K562 (cell line): ENCODE measurements at places on chromosomes 4 and X.

DNA sequence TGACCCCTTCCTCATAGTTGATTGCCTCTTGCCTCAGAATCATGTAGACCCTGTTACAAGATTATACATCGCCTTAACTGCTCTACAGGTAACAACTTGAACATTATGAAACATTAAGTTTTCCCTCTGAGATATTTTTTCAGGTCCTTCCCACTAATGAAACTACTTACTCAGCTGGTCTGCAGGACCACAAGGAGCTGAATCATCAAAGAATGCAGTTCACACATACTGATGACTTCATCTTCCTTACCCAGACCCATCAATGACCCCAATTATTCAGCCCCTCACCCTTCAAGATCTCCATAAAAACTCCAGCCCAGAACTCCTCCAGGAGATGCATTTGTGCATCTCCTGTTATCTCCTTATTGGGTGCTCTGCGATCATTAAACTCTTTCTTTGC lies 720.9 kb downstream of the RAPGEF2 start:
- no peak for DNase-seq

GRCh38 chr4:20159516-20159915 lies 92.2 kb upstream of the SLIT2 start:
- no peak for DNase-seq

- no peak for DNase-seq
These were observed 46.1 kb upstream of the LNX1 start for GRCh38 chr4:53637348-53637747.

- DNase-seq, result no peak
These were observed 9.0 kb downstream of the GK2 start for GRCh38 chr4:79399076-79399475.

DNA sequence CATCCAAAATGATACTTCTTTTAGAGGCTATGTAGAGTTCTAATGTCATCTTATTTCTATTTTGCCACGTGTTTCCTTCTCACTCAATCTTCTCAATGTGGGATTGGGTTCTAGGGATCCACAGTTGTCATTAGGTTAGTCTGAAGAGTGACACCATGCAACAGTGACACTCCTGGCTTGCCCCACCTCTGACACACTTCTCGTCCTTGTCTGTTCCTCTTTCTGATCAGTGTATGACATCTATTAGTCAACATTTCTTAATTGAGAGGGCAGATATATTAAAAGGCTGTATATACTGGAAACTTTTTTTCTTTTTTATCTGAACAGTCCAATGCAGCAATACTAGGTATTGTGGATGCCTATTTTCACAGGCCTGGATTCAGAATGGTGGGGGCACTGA lies 67.6 kb upstream of the GYPA start:
- no peak for DNase-seq
